ENCODE measurements at places on chromosomes 1 and 21.

DNA sequence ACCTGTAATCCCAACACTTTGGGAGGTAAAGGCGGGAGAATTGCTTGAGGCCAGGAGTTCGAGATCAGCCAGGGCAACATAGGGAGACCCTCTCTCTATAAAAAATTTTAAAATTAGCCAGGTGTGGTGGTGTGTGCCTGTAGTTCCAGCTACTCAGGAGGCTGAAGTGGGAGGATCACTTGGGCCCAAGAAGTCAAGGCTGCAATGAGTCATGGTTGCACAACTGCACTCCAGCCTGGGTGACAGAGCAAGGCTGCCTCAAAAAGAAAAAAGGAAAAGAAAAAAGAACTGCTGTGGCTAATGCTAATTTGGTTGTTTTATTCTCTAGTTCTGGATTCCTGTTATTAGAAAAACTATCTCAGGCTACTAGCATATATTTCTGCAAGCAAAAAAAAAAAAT, 29.8 kb downstream of the DBT start:
- no peak for DNase-seq

GRCh38 chr1:66652556-66652955, 99.7 kb upstream of the DYNLT5 start:
- DNase-seq, result no peak

- DNase-seq, result no peak
These were observed 141.2 kb downstream of the TTLL7 start for GRCh38 chr1:83857716-83858115.

DNA sequence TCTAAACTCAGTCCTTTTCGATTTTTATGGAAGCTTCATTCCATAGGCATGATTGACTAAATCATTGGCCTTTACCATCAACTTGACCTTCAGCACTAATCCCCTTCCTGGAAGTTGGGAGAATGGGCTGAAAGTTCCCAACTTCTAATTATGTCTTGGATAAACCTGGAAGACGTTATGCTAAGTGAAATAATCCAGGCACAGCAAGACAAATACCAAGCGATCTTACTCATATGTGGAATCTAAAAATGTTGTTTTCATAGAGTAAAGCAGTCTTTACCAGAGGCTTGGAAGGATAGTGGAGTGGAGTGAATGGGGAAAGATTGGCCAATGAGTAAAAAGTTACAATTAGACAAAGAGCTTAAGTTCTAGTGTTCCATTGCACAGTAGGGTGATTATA, 1453.2 kb downstream of the PLA2G4A start:
- DNase-seq, result no peak

DNA sequence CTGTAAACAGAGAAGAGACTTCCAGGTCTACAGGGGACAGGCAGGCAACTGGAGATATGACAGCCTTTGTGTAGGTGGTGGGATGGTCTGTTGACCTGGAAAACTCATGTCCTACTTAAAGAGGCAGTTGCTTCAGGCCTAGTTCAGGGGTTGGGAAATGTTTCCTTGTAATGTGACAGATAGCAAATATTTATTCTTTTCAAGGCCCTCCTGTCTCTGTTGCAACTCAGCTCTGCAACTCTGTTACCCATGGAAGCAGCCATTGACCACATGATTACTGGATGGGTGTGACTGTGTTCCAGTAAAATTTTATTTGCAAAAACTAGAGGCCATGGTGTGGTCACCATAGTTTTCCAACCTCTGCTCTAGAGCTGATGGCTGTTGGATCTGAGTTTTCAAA, 341.9 kb downstream of the PTBP2 start:
- DNase-seq, result no peak

DNA sequence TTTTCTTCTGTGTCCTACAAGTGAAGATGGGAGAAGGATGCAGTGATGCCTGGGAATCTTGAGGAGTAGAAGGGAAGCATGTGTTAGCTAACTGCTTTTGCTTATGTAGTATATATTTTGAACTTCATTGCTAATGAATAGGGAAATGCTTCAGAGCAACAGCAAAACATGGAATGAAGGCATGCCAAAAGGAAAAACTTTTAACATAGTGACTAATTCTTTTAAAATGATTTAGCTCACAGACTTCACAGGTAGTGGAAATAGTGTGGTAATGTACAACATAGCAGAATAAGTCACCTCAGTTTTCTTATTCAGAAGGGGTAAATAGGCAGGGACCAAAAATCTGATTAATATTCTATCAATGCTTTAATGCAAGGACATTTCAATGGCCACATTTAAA, 95.5 kb downstream of the LYPLAL1 start:
- no peak for DNase-seq

GRCh38 chr1:208951908-208952307, 631.6 kb upstream of the CAMK1G start:
- DNase-seq, result no peak

DNA sequence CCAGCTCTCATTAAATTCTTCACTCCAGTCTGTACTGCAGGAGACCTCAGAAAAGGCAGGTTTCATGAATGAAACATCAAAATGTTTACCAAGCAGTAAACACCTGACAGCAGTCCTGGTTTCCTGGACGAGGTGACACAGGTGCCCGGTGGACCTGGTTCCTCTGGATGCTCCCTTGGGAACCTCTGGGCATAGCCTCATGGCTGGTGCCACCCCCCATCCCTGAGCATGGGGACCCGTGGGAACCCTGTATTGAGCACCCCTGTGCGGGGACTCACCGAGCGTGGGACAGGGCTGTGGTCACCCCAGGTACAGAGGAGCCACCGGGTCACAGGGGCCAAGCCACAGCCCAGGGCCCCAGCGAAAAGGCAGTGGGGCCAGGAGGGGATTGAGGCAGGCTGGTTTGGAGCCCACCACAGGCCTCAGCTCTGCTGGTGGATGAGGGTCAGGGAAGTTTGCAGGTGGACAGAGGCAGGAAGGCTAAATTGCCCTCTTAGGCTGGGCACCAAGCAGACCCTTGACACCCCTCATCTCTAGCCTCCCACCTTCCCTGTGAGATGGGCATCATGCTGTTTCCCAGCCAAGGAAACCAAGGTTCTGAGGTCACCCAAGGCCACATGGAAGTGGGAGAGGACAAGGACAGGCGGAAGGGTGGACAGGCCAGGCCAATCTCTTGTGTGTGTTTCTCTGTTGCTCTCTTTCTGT, 158.4 kb downstream of the PTPRU start:
- no peak for DNase-seq

GRCh38 chr1:34885405-34886247, 26.1 kb upstream of the SMIM12 start:
- DNase-seq, result no peak

GRCh38 chr1:160400223-160400645, at the start of gene VANGL2:
Gene VANGL2 (plus strand): TSS chr1:160400564. CDS start chr1:160415838, 15,274 bp downstream.
- DNase-seq, result peak; percentile 28

DNA sequence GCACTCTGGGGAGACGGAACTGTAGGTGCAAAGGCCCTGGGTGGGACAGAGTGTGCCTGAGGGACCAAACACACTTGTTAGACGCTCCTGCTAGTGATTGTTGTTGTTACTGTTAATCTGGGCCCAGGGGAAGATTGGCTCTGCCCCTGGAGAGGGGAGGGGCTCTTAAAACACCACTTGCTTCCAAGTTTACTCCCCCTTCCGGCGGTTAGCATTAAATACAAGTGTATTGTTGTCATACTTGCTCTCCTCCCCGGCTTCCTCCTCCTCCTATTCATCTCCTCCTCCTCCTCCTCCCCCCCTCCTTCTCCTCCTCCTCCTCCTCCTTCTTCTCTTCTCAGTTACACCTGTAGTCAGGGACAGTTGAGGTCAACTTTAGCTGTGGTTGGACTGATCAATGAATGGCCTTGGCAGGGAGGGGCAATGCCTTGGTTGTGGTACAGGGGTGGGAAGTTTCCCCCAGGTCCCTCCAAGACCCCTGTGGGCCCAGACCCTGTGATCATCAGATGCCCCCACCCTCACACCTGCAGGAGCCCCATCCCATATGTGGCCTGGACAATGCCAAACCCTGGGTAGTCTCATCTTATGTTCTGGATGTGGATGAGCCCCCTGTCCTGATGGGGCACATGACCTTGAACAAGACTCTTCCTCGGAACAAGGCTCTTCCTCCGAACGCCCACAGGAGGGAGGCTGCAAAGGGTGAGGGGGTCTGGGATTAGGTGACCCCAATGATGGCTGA, 217.3 kb downstream of the PTPRU start:
- no peak for DNase-seq

- no peak for DNase-seq
These were observed 49.1 kb downstream of the EBNA1BP2 start for GRCh38 chr1:43123031-43123430.

DNA sequence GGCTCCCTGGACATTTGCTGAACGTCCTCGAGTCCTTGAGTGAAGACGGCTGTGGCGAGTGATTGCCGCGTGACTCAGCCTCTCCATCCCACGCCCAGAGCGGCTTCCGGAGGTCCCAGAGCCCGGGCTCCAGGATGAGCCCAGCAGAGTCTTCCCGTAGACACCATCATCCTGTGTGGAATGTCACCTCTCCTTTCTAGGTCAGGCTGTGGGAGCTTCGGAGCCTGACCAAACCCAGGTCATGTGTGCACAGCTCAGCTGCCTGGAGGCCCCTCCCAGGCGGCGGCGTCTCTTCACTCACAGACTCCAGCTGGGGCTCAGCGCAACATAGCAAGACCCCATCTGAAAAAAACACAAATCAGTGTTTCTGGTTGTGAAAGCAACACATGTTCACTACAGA, 38.2 kb downstream of the PRKCZ start:
- DNase-seq, result no peak

DNA sequence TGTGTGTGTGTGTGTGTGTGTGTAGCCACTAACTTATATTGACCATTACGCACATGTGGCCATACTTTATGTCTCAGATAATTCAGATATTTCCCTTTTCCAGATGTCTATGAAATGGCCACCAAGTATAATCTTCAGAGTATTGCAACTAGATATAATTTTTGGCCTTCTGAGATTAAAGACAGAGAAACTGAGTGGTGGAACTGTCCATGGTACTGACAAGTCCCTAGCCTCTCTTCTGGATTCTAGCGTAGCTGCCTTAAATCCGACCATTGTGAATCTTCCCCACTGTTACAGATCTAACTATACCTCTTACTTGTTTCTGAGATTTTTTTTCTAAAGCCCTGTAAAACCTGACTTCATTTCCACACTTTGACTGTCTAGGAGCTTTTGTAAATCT, 100.0 kb upstream of the SERTAD4 start:
- DNase-seq, result no peak

DNA sequence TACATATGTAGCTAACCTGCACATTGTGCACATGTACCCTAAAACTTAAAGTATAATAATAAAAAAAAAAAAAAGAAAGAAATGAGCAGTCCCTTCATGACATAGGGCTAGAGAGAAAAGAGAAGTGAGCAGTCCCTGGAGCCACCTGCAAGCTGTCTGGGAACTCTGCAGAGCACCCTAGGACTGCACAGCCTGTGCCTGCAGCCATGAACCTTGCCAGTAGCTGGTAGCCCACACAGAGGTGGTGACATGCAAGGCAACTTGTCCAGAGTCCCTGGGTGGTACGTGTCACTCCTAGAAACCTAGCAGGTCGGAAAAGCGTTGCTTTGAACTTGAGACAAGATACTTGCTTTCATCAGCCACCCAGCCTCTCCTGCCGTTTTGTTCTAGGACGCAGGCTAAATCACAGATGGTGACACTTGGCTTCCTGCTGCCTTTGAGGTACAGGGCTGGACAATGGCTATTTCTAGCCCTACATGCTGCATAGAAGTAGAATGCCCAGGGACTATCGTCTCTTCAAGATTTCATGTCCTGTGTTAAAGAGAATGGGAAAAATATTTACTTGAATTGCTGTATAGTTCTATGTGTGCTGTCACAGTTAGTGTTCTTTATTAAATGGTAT, 260.9 kb downstream of the LTN1 start:
- no peak for DNase-seq

DNA sequence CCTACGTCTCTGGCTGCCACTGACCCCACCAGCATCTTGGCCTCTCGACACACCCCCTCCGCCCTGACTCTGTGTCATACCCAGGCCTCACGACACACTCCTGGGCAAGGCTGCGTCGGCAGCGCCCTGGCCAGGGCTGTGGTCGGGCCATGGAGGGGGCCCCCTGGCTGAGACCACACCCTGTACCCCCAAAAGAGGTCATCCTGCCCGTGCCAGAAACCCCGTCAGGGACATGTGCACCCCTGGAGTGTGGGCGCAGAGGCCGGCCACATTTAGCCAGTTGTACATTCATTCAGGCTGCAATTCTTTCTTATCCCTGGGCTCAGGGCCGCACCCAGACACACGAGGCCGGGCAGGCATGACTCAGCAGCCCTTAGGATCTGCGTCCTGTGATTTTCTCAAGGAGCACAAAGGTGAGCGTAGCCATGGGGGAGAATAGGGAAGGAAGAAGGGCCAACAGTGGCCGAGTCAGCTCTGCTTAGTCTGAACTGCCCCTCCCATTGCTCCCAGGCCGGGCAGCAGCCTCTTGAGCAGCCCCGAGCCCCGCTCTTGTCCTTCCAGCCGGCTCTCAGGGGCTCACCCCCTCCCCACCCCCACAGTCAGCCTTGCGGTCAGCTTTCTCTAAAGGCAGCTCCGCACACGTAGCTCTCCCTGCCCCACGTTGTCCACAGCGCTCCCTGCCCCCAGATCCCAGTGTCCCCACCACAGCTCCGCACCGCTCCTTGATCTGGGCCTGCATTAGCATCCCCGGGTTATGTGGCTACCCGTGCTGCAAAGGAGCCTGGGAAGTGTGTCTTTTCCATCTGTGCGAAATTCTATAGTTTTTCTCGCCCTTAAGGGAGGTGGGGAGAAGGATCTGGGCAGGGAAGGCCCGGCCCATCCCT, 7.9 kb downstream of the CSTB start:
- no peak for DNase-seq

DNA sequence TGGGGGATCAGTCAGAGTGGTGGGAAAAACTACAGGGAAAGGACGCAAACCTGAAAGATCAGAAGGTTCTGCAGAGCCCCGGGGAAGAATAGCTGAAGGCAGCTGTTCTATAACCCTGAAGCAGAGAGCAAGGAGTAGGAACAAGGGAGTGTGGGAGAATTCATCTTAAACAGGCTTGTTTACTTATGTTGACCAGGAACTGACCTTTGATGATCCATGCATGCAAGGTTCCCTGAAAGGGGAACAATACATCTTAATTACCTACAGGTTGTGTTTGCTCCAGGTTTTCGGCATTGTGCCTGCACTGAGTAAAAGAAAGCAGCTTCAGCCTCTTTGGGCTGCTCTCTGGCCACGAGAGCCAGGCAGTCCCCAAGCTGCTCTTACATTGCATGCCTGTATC, 18.7 kb upstream of the FAM43B start:
- DNase-seq, result no peak

GRCh38 chr1:228366866-228367741, 39.5 kb downstream of the TRIM11 start:
- DNase-seq, result no peak

- peak; percentile 27 for DNase-seq
These were observed 44.9 kb downstream of the CHAF1B start for GRCh38 chr21:36429947-36430546.

- DNase-seq, result no peak
These were observed 49.4 kb upstream of the ROR1 start for GRCh38 chr1:63724375-63724899.

GRCh38 chr1:43970502-43970901, 692 bp downstream of the DPH2 start:
- DNase-seq, result no peak

DNA sequence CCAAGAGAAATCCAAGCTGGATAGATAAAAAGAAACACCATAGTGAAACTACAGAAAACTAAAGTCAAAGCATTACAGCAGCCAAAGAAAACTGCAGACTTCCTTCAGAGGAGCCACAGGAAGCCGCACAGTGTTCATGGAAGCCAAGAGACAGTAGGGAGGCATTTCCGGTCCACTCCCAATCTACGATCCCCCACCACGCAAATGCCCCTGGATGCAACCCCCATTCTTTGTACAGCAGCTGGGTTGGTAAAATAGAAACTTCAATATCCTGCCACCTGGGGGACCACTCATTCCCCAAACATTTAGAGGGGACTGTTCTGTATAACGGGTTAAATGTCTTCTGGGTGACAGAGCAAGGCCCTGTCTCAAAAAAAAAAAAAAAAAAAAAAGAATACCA, 43.9 kb upstream of the TSPEAR start:
- no peak for DNase-seq

Data from stimulated activated CD4-positive, alpha-beta T cell treated with anti-CD3 and anti-CD28 coated beads, Interleukin-15, amount 100 ng/mL, for 1 hour (primary cell).